GM23338 (cell line): ENCODE measurements at places on chromosomes 1 and 21. TPM values are rescaled to one million over a fixed set of nuclear protein-coding genes. Genes with fewer than 3 reads are reported as not detected.

- H3K4me1 ChIP-seq: no peaks in the 10 kb centered on the region
- no peak for DNase-seq
- no peak overlapping the region for H3K27ac ChIP-seq
- H3K4me3 ChIP-seq: no peak overlapping the region
- no peaks in the 10 kb centered on the region for H3K27me3 ChIP-seq
These were observed 33.9 kb downstream of the OLFML2B start for GRCh38 chr1:161989786-161990185.

GRCh38 chr1:93777255-93777654 is 95.6 kb upstream of the BCAR3 start:
- H3K27ac ChIP-seq: no peak overlapping the region
- H3K36me3 ChIP-seq: no peaks in the 10 kb centered on the region
- no peaks in the 10 kb centered on the region for H3K27me3 ChIP-seq
- no peak overlapping the region for H3K4me3 ChIP-seq

DNA sequence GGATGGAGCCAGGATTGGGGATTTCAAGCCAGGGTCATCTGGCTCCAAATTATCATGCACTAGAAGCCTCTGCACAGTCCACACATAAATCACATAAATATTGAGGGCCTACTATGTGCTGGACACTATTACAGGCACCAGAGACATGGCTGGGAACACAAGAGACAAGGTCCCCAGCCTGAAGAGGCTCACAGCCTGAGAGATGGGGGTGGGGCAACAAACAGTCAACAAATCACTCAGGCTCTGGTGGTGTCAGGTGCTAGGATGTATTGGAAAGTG is 41.6 kb upstream of the LAPTM5 start:
- no peak overlapping the region for H3K27ac ChIP-seq
- H3K27me3 ChIP-seq: no peaks in the 10 kb centered on the region
- no peaks in the 10 kb centered on the region for H3K36me3 ChIP-seq
- H3K4me3 ChIP-seq: no peak overlapping the region
- peaks cover 5% of the 10 kb centered on the region; the same call in 1 of the 2 replicates for H3K4me1 ChIP-seq

DNA sequence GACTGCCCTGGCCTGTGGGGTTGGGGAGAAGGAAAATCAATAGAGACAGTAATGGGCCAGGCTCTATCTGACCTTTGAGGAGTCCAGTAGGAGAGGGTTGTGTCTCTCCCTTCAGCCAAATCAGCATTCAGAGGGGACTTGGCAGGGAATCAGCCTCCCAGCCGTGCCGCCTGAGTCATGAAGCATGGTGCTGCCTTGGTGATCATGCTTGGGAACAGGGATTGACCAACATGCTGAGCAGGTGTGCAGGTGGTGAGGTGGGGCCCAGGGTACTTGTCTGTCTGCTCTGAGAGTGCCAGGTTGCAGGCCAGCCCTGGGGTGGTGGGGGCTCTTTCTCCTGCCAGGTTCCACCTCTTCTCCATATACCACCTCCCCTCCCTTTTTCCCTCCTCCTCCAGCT is 58.9 kb upstream of the TLR5 start:
- H3K27me3 ChIP-seq: no peaks in the 10 kb centered on the region
- H3K36me3 ChIP-seq: no peaks in the 10 kb centered on the region
- no peaks in the 10 kb centered on the region for H3K4me1 ChIP-seq

DNA sequence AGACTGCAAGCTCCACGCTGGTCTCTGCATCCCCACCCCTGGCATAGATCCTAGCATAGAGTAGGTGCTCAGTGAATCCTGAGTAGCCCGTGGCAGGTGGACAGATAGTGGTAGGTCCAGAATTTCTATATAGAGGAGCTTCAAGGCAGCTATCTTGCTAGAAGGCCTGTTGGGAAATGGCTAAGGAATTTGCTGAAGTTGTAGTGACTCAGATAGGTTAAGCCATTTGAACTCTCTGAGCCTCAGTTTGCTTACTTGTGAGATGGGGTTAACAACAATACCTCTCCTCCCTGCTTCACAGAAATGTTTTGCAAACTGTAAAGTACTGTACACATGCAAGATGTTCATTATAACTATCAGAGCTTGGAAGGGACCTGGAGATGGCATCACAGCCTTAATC is 23.4 kb upstream of the EPHB2 start:
- no peaks in the 10 kb centered on the region for H3K27me3 ChIP-seq
- H3K4me1 ChIP-seq: no peaks in the 10 kb centered on the region
- no peak for DNase-seq

- peaks cover 1% of the 10 kb centered on the region; the same call in 1 of the 2 replicates for H3K36me3 ChIP-seq
- H3K4me3 ChIP-seq: no peak overlapping the region
- no peak overlapping the region for H3K27ac ChIP-seq
These were observed 13.2 kb downstream of the PPP1R15B start for GRCh38 chr1:204398197-204399125.

GRCh38 chr1:239717097-239717917 is 330.9 kb downstream of the CHRM3 start:
- no peak overlapping the region for H3K27ac ChIP-seq
- H3K4me1 ChIP-seq: peaks cover 9% of the 10 kb centered on the region
- no peaks in the 10 kb centered on the region for H3K27me3 ChIP-seq

GRCh38 chr1:81654657-81655056 is 146.1 kb upstream of the ADGRL2 start:
- peak; percentile 9 for DNase-seq
- no peaks in the 10 kb centered on the region for H3K36me3 ChIP-seq
- no peak overlapping the region for H3K27ac ChIP-seq
- H3K4me3 ChIP-seq: no peak overlapping the region
- peaks cover 5% of the 10 kb centered on the region; the same call in 1 of the 2 replicates for H3K4me1 ChIP-seq

DNA sequence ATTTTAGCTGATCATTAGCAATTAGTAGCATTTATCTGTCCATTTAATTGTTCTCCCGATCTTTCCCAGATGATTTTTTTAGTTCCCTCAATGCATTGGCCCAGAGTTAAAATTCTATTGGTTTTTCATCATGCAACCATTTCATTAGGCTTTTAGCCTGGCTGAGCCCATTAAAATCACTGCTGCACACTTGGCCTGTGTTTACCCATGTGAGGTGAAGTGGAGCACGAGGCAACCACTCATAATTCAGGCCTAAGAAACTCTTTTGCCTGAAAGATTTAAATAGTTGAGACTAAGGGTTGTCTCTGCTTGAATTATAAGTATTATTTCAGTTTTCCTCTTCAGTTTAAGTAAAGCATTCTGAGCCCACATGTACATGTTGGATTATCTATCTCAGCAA is 889.0 kb upstream of the ADGRL4 start:
- no peak overlapping the region for H3K27ac ChIP-seq
- no peak for DNase-seq

DNA sequence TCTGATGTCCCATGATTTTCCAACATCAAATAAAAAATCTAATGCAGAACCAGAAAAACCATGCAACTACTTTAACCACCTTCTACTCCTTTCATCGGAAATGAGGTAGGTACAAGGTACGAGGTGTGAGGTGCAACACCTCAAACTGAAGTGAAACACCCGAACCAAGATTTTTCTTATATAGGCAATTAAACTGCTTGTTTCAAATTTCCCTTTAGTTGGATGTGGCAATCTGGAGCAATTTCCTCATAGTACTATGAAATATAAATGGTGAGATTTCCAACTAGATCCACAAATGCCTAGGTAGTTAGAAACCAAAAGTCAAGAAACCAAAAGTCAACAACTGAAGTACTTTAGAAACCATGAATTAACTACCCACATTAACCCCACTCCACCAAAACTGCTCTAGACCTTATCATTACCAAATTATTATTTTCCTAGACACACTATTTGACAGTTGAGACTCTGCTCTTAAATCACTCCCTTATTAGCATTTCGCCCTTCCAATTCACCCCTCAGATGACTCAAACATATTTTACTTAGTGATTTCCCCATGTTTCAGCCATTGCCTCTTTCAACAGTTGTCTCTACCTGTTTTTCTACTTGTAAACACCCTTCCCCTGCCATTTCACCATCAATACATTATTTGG is 37.8 kb downstream of the FUBP1 start:
- H3K4me3 ChIP-seq: no peak overlapping the region
- no peaks in the 10 kb centered on the region; the same call in 1 of the 2 replicates for H3K4me1 ChIP-seq
- no peak for DNase-seq
- H3K27ac ChIP-seq: peak overlapping the region; percentile 36

DNA sequence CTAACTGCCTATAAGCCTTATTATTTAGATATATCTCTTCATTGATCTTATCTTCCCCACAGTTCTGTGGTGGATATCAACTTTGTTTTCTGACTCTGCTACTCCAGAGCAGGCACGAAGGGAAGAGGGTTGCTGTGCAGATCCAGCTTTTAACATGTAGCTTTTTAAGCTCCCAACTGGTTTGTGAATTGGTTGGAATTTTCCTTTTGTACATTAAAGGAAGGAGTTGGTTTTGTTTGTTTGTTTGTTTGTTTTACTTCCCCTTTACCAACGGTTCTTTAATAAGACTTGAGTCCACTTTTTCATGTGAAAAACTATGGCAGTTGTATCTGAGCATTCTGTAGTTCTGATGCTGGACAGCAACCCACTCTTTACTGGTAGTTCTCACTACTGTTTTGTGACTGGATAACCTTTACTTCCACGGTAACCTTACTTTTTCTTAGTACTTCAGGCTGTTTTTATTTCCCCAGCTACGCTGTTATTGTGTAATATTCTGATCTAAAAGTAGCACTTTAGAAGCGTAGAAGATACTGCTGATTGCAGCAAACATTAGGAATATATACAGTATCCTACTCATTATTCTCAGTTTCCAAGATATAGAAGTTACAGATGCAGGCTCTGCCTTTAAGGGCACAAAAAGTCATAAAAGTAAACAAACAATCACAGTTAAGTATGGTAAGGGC is 1.6 kb downstream of the GNPAT start:
- no peaks in the 10 kb centered on the region for H3K27me3 ChIP-seq
- H3K36me3 ChIP-seq: no peaks in the 10 kb centered on the region
- DNase-seq: no peak
- H3K4me1 ChIP-seq: peaks cover 8% of the 10 kb centered on the region; the same call in 1 of the 2 replicates
- H3K27ac ChIP-seq: no peak overlapping the region

DNA sequence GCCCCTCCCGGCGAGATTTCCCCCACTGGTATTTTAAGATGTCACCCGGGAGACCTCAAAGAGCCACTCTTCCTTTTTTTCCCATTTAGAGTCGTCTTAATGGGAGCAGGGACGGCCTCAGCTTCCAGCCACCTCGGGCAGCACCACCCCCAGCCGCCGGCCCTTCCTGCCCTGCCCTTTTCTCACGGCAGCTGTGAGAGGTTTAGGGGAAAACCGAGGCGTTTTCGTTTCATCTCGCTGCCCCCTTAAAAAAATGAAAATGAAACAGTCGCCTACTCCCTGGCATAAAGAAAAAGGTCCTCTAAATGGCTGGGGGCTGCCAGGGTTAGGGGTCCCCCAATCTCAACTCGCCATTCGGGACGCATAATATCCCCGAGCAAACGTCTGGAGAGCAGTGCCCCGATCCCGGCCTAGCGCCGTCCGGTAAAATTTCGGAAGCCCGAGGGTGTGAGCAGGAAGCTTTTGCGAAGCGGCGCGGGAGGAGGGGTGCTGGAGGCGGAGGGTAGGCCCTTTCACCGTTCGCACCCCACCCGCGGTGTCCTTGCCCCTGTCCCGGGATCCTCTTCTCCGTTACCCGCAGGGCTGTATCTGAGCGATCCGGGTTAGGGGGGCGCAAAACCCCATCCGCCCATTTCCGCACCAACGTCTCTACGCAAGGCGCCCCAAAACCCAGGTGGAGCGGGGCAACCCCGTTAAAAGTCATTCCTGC is 1.2 kb downstream of the RUNX3 start:
- H3K4me3 ChIP-seq: peak overlapping the region; percentile 63
- H3K27ac ChIP-seq: no peak overlapping the region
- H3K4me1 ChIP-seq: peaks cover 48% of the 10 kb centered on the region
- no peaks in the 10 kb centered on the region for H3K36me3 ChIP-seq
- peaks cover 95% of the 10 kb centered on the region for H3K27me3 ChIP-seq

DNA sequence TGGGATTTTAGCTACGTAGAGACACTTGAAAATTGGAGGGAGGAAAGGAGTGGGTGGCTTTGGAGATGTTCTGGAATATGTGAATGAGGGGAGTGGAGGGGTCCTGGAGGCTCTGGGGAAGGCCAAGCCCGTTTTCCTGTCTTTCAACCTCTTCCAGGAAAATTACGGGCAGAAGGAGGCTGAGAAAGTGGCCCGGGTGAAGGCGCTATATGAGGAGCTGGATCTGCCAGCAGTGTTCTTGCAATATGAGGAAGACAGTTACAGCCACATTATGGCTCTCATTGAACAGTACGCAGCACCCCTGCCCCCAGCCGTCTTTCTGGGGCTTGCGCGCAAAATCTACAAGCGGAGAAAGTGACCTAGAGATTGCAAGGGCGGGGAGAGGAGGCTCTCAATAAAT is 442 bp upstream of the RUSC1 start:
- no peak for DNase-seq
- peaks cover 7% of the 10 kb centered on the region for H3K27me3 ChIP-seq
- H3K4me3 ChIP-seq: peak overlapping the region; percentile 99
- peak overlapping the region; percentile 46 for H3K27ac ChIP-seq

- H3K36me3 ChIP-seq: no peaks in the 10 kb centered on the region
- H3K4me3 ChIP-seq: no peak overlapping the region
- peaks cover 7% of the 10 kb centered on the region for H3K4me1 ChIP-seq
- no peak for DNase-seq
- no peak overlapping the region for H3K27ac ChIP-seq
These were observed 125.6 kb upstream of the LMO4 start for GRCh38 chr1:87202922-87203655.

DNA sequence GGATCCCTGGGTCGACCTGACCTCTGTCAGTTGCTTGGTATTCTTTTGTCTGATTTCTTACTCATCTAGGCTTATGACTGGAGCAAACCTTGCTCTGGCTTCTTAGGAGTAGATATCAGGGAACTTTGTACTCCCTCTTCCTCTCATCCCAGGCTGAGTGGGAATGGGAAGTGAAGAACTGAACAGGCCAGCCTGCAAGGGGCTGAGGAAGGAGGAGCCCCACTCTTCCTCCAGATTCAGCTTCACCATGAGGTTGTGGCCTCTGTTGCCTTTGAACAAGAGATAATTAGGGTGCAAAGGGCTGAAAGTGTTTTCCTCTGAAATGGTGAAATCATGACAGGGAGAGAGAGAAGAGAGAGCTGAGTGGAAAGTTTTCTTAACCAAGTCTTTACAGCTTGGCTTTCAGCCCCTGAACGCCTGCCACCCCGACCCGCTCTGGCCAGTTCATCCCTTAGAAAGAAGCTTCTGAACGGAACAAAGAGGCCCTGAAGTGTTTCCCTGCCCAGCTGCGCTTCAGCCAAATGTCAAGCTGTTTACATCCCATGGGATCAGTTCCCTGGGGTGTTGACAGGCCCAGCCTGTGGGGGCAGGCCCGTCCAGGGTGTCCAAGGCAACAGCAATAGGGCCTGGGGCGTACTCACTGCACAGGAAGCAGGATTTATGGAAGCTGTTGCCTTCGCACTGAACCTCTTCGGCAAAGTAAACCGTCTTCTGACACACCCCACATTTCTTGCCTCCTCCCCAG is 11.2 kb downstream of the CSRP1 start:
- peaks cover 12% of the 10 kb centered on the region for H3K4me1 ChIP-seq
- H3K4me3 ChIP-seq: no peak overlapping the region
- no peaks in the 10 kb centered on the region for H3K36me3 ChIP-seq
- no peak overlapping the region for H3K27ac ChIP-seq
- no peak for DNase-seq

ADAMTS4 gene
- 4.7 and 5.2 TPM in 2 replicates for total RNA-seq

VHLL gene
- not detected in 2 replicates for total RNA-seq

CRYAA gene
- not detected in 2 replicates for total RNA-seq

RPTN gene
- total RNA-seq: not detected in 2 replicates

SNAP47 gene
- total RNA-seq: 48.0 and 51.8 TPM in 2 replicates

FCGR3A gene
- total RNA-seq: not detected in 2 replicates

IGSF5 gene
- 4.2 and 10.1 TPM in 2 replicates for total RNA-seq

GFI1 gene
- 0.21 TPM in 1 of 2 replicates, not detected in the other for total RNA-seq

S100A7 gene
- total RNA-seq: not detected in 2 replicates

MFAP2 gene
- total RNA-seq: 107 and 129 TPM in 2 replicates
